ENCODE measurements at places on chromosomes 3 and 15.

GRCh38 chr3:124121379-124122312, 129.7 kb upstream of the ROPN1 start:
- DNase-seq = no peak

DNA sequence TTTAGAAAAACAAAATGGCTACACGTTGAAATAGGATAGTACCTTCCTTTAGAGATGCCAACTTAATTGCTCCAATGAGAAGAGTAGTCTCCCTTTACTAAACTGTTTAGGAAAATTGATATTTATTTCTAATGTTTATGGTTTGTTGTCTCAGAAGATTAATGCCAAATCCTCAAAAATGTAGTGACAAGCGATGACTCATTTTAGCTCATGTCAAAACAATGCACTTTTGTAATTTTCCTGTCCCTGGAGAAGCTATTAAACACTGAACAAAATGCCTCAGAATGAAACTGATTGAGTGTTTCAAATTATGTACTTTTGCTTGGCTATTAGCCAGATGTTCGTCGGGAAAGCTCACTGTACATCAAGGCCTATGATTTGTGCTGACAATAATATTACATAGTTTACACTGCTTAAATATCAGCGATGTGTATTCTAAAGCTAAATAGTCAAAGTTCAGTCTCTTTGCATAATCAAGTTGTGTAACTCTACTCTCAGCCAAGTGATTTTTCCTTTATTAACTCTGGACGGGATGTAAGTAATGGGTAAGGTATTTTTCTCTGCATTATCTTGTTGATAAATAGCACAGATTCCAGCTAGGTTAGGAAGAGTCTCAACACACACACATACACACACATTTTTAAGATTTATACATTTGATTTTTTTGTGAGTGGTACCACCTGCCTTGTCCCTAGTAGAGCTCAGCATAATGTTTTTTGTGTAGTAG, 83.7 kb downstream of the CMSS1 start:
- peak; percentile 81 for DNase-seq

GRCh38 chr15:32828507-32829186, 110.8 kb downstream of the GREM1 start:
- DNase-seq = no peak

GRCh38 chr3:150345021-150345538, 63.0 kb upstream of the TSC22D2 start:
- DNase-seq = peak; percentile 97

DNA sequence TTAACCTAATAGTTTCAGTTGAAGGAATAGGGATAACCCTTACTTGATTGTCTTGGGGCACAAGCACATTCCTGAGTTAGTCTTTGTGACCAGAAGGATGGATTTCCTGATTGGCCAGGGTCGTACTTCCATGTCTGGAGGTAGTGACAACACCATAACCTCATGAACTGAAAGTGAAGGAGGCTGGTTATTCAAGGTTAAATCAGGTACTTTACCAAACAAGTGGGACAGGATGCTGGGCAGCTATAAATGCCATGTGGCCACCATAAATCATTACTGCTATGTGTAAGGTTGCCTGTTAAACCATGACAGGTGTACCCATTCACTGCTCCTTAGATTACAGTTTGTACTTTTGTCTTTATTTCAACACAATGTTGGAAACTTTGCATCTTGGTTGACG, 128.3 kb upstream of the SAMMSON start:
- no peak for DNase-seq

- DNase-seq = no peak
Observed at GRCh38 chr3:13280811-13281506, 139.2 kb downstream of the NUP210 start.

- no peak for DNase-seq
Observed at GRCh38 chr3:51502562-51502910, 2.7 kb upstream of the DCAF1 start.

DNA sequence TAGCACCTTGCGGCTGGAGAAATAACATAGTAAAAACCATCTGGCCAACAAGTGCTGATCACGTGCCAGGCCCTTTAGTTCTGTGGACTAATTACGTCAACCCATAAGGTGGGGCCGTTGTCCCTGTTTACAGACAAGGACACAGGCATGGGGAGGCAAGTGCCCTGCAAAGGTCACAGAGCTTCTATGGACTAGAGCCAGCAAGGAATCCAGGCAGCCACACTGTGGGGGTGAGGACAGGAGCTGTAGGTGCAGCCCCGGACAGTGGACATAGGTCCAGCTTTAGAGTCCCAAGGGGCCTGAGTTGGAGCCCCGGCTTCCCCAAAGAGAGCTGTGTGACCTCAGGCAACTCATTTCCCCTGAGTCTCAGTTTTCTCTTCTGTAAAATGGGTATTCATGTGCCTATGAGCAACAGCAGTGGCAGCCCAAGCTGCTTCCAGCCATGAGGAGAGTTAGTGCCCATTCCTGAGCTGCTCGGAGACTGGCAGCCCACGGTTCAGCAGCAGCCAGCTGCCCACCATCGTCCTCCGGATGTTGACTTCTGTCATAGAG, 13.9 kb downstream of the CHST13 start:
- peak; percentile 59 for DNase-seq

DNA sequence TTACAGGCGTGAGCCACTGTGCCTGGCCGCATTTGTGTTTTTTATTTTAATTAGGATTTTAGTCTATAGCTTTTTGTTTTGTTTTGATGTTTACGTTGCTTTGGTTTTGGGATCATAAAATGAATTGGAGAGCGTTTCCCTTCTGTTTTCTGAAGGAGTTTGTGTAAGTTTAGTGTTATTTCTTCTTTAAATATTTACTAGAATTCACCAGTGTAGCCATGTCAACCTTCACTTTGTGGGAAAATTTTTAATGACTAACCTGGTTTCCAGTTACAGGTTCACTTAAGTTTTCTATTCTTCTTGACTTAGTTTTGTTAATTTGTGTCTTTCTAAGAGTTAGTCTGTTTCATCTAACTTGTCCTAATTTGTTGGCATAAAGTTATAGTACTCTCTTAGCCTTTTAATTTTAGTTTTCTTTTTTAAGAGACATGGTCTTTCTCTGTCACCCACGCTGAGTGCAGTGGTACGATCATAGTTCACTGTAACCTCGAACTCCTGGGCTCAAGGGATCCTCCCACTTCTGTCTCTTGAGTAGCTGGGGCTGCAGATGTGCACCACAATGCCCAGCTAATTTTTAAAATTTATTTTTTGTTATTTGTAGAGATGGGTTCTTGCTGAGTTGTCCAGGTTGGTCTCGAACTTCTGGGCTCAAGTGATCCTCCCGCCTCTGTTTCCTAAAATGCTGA, 61.0 kb downstream of the CHD2 start:
- no peak for DNase-seq

DNA sequence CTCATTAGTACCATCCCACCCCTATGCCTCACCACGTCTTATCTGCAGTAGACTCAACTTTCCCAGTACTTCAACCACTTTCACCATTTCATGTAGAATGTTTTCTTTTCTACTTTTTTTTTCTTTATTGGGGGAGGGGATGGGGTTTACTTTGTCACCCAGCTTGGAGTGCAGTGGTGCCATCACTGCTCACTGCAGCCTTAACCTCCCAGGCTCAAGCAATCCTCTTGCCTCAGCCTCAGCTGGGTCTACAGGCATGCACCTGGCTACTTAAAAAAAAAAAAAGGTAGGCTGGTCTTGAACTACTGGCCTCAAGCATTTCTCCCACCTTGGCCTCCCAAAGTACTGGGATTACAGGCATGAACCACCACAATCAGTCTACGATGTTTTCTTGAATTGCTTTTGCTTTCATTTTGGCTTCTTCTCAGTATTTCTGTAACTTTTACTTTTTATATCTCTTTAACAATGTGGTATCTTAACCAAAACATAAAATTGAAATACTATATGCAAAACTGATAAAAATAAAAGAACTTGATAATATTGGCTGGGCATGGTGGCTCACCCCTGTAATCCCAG, 44.9 kb upstream of the CHL1 start:
- no peak for DNase-seq

DNA sequence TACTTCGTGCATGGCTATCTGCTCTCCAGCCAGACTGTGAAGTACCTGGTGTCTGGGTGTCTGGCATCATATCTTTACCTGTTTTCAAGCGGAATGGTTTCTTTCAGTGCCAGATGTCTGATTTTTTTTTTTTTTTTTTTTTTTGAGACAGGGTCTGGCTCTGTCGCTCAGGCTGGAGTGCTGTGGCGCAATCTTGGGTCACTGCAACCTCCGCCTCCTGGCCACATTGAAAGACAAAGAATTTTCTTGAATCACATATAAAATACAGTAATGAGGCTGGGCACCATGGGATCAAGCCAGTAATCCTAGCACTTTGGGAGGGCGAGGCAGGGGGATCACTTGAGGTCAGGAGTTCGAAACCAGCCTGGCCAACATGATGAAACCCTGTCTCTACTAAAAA, 2.8 kb upstream of the MESP1 start:
- no peak for DNase-seq

- no peak for DNase-seq
Observed at GRCh38 chr15:52445553-52445952, 83.1 kb downstream of the MYO5A start.

DNA sequence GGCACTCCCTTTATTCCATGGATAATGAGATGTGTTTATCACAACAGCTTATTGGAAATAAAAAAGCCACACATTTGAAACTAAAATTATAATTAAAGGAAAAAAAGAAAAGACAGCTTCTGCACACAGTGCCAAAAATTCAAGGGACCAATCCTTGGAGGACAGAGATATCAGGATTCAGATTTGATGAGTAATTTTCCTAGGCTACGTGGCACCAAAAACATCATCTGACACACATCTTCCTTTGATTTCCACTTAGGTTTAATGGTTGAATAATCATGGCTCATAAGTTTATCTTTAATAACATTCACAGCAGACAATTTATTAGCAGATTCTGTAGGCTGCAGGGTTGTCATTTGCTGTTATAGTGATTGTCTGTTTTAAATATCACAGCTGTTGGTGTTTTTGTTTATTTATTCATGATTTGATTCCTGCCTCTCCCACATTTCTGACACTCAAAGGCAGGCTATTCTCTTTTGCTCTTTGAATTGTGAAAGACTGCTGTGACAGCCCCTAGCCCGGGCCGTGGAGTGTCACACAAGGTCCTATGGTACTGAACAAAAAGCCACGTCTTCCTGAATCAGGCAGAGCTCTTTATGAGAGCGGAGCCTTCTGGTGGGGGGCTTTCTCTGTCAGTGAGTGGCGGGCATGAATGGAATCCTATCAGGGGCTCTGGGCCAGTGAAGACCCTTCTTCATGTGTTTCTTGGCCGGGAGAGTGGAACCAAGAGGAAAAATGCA, 708.5 kb downstream of the SQOR start:
- no peak for DNase-seq

- DNase-seq = no peak
Observed at GRCh38 chr3:185629554-185630181, 43.6 kb downstream of the SENP2 start.

- DNase-seq = no peak
Observed at GRCh38 chr3:194201953-194202666, 66.2 kb downstream of the HES1 start.

DNA sequence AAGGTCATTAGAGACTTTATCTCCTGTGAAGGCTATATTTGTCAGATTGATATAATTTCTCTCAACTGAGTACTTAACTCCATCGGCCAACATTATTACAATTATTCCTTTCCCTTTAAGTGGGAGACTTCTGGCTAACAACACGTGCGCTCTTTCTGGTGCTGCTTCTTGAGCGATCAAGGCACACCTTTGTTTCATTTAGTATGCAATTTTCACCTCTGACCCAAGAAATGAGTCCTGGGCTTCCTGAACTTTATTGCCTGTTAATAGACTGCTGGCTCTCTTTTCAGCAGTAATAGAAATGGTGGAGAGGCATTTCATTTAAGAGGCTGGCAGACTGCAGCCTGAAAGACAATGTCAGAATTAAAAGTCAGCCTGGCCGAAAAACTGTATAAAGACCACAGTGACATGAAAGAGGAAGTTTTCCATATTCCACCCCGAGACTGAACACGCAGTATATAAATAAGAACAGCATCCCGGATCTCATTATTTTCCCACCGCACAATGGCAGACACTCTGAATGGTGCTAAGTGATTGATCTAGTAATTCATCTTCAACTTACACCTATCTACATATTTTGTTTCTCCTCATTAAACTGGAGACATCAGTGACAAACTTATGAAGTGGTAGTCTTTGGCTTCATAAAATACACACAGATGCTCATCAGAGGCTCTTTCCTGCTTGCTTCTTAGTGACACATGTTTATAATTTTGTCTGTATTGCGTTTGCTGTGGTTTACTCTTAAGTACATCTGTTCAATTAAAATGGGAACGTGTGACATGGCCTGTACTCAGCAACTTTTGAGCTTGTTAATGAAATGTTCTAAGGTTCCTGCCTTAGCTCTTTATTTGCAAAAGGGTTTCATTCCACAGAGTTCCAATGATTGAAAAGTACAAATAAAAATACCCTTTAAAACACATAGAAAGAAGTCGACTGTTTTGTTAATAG, 299.9 kb downstream of the MECOM start:
- DNase-seq = peak; percentile 77

DNA sequence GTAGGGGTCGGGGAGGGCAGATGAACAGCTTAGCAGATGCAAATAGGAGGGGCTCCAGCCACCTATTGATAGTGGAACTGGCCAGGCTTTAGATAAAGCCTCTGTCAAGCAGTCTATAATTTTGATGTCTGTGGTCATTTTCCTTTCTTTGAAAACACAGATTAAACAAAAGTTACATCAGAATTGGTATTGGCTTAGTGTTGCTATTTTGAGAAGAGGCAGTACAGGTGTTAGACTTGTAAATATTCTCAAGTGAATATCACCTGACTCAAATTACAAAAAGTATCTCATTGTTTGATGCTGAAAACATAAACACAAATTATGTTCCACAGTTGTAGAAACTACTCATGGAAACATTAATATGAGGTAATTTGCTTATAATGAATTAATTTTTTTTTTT, 18.1 kb downstream of the GHRL start:
- no peak for DNase-seq

GRCh38 chr3:6807967-6808588, 52.8 kb upstream of the GRM7 start:
- DNase-seq = no peak

GRCh38 chr3:181695661-181696491, 15.8 kb upstream of the SOX2 start:
- no peak for DNase-seq

DNA sequence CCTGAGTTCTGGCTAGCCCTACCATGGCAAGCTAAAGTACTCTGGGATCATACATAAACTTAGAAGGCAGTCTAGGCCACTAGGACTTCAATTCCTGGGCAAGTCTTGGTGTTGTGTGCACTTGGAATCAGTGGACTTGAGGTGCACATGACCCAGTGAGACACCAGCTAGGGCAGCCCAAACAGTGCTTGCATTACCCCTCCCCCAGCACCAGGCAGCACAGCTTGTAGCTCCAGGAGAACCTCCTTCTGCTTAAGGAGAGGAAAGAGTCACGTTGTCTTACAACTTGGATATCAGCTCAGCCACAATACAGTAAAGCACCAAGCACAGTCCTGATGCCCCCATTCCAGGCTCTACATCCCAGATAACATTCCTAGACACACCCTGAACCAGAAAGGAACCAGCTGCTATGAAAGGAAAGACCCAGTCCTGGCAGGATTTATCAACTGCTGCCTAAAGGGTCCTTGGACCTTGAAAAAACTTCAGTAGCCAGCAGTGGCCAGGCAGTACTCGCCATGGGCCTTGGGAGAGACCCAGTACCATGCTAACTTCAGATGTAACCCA, 57.2 kb downstream of the MYO9A start:
- DNase-seq = no peak
